ENCODE measurements at places on chromosomes 7 and 10.

DNA sequence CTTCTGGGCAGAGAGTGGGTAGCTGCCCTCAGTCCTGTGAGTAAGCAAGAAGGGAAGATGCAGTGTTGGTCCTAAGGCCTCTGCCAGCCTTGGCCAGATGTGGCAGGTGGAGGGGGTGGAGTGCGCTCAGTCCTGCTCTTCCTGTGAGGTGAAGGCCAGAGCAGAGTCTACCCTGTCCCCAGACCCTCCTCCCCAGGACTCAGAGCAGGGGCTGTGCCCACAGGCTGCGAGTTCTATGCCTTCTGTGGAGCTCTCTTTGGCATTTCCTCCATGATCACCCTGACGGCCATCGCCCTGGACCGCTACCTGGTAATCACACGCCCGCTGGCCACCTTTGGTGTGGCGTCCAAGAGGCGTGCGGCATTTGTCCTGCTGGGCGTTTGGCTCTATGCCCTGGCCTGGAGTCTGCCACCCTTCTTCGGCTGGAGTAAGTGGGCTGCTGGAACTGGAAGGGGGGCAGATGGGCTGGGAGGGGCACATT is 4.0 kb downstream of the OPN4 start:
- DNase-seq: no peak

DNA sequence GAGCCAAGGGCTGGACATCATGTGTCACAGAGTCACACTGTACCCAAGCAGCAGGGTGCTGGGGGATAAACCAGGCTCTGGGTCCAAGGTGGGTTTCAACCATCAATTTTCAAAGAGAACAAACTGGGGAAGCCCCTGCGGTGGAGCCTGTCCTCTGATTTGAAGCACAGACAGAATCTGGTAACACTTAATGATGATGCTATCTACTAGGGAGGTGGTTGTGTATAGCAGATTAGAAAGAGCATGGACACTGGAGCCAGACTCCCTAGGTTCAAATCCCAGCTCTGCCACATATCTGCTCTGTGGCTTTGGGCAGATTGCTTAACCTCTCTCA is 204.9 kb upstream of the ZMIZ1 start:
- no peak for DNase-seq

DNA sequence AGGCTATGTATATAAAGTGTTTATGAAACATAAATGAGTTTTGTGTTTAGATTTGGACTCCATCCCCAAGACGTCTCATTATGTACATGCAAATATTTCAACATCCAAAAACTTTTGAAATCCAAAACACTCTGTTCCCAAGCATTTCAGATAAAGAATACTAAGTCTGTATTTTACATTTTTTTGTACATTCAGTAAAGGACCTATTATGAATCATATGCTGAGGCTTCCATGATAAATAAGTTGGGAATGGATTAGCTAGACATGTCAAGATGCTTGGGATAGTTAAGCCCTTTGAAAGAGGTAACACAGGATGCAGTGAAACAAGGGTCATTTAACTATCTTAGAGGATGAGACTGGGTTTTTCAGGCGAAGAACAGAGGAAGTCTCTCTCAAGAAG is 262.9 kb downstream of the SNX13 start:
- DNase-seq: no peak

GRCh38 chr10:84837877-84838276 is 509.5 kb downstream of the CCSER2 start:
- DNase-seq: no peak

GRCh38 chr10:42951486-42952251 is 125.2 kb upstream of the RET start:
- DNase-seq: no peak

GRCh38 chr7:92834507-92835260 is 1.7 kb downstream of the CDK6 start:
- no peak for DNase-seq

GRCh38 chr10:24597426-24597825 is 126.3 kb downstream of the ARHGAP21 start:
- DNase-seq: no peak

- no peak for DNase-seq
These were observed 87.8 kb downstream of the TBXAS1 start for GRCh38 chr7:139916717-139917395.

- no peak for DNase-seq
These were observed 23.2 kb downstream of the WIPI2 start for GRCh38 chr7:5213286-5213645.

DNA sequence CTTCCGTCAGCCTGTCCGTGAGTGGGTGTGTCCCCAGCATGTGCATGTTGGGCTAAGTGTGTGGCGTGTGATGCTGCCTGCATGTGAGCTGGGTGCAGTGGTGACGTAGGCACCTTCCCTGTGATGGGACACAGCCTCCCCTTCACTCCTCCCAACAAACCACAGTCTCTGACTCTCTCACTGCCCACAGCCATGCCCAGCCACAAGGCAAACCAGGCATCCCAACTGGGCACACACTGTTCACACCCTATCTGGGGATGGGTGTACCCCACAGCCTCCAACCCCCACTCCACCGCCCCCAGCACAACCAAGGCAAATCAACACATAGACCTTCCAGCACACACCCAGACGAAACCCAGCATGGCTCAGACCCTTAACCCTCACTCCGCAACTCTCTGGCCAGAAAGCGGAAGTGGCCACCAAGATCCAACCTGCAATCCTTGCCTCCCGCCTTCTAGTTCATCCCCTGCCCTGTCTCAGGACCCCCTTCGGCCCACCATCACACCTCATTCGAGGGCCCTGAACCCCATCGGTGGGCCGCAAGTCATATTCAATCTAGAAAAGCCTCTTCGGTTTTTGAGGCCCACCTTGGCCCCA is 10.4 kb downstream of the PSD start:
- DNase-seq: no peak

GRCh38 chr10:112269266-112269665 is 13.9 kb upstream of the TECTB start:
- DNase-seq: no peak

GRCh38 chr10:29874606-29875269 is 184.6 kb downstream of the JCAD start:
- no peak for DNase-seq

- DNase-seq: no peak
These were observed 125.7 kb upstream of the ZNF438 start for GRCh38 chr10:31157123-31158010.

GRCh38 chr7:27992097-27992496 is 188.5 kb downstream of the JAZF1 start:
- DNase-seq: no peak

GRCh38 chr7:111527545-111527944 is 34.7 kb downstream of the IMMP2L start:
- no peak for DNase-seq

GRCh38 chr7:152336754-152337368 is 98.9 kb downstream of the KMT2C start:
- DNase-seq: peak; percentile 5

DNA sequence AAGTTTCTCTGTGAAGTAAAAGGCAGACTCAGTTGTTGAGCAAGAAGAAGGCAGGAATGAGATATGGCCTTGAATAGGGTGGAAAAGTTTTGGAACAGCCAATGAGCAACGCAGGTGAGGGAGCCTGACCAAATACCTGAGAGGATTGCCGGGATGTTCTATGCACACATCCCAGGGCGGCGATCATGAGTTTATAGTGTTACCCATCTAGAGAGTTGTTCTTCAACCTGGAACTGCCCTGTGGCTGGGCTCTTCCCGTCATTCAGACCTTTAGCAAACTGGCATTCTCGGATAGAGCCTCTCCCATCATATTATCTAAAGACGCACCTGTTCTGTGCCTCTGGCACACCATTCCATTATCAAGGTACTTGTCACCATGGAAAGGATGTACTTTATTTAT is 103.0 kb upstream of the KIF5B start:
- DNase-seq: no peak

DNA sequence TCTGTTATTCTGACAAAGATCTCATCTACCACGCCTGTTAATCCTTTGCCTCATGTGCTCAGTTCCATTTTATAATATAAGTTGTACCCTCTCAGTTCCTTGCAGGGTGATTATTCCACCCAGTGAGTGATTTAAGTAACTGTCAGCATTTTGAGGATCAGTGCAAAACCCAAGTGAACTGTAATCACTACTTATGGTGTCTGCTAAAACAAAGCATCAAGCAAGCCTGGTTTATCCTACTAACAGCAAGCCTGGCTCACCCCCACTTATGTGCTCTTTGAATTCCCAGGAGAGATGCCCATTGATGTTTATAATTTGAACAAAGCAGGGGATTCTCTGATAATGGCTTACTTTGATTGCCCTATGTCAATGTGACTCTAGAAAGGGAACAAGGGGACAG is 186.8 kb upstream of the LRGUK start:
- no peak for DNase-seq

DNA sequence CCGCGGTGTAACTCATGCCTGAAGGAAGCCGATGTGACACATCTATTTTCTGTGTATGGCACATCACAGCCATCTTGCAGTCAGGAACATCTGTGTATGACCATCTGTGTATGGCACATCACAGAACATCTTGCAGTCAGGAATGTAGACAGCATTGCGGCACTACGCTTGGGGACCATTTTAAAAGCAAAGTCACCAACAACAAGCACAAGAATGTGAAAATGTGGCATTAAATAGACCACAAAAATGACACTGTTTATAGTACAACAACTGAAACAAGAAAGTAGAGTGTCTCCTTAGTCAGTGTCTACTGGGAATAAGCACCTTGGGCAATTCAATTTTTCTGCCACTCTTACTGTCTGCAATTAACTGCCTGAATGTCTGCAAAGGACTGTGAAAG is 124.4 kb downstream of the HGF start:
- DNase-seq: no peak

DNA sequence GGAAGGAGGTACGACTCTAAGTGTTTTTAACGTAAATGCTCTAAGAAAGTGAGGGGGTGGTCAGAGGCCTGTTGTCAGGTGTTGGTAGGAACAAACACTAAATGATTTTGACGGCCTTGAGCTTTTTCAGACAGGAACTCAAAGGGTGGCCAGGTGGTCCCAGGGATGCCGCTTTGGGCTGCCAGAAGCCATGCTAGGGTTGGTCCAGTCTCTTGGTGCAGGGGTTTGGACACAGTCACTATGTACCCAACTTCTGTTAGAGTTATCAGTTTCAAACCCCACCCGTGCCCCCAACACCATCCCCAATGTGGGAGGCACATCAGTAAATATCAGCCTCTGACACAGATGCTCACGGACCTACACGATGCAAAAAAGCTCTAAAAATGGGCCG is 9.3 kb downstream of the ATP6V0E2 start:
- DNase-seq: no peak

- DNase-seq: no peak
These were observed 83.4 kb downstream of the GOLGA7B start for GRCh38 chr10:97932932-97933530.

DNA sequence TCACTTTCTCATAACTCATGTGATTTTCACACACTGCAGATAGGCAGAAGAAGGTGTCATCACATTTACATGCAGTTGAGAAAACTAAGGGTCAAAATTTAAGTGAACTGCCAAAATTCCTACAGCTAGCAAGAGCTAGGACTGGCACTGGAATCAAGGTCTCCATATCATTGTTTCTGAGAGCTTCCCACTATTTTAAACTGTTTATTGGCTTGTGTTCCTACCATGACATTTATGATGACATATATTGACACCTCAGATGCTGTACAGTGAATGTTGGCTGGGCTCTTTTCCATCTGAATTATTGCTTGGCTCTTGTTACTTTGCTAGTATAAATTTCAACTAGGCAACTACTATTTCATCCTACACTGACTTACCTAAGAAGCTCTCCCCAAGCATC is 2.0 kb downstream of the THSD7A start:
- no peak for DNase-seq

Measured in CD4-positive, alpha-beta T cell treated with Interferon alpha-2 for 1 hour (primary cell).